ENCODE measurements at places on chromosomes 12 and 14.

DNA sequence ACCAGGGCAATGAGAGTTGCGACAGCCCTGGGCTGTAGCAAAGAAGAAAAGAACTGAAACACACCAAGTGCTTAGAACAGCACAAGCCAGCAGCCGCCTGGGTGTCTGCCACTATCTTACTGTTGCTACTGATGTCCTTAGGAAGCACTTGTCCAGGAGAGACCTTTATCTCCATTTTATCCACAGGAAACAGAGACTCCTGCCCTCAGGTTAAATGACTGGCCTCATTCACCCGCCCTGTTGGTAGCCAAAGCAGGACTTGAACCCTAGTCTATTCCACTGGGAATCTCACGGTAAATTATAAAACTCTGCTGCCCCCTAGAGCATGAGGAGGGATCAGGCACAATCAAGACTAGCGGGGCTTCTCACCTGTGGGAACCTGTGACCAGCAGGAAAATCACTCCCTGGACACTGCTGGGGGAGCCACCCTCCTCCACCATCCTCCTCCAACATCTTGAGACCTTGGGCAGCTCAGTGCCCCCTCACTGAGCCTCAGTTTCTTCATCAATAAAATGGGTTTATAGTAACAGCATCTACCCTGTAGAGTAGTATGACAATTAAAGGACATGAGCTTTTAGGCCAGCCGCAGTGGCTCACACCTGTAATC, 20.5 kb upstream of the TESC start:
- peak; percentile 26 for DNase-seq

DNA sequence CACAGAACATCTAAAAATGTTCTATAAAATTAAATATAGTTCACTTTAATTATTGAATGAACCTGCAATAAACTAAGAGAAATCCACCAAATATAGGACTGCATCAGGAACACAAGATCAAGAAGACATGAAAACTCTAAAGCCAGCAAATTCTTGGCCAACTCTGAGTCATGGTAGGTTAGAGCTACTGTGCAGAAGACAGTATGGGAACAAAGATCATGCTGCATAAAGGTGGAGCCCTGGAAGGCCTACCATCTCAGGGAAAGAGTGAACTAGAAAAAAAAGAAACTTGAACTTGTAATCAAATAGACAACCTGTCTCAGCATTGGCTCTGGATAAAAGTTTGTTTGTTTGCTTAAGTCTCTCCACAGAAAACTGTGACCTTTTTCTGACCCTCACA, 66.9 kb upstream of the CNOT2 start:
- no peak for DNase-seq

DNA sequence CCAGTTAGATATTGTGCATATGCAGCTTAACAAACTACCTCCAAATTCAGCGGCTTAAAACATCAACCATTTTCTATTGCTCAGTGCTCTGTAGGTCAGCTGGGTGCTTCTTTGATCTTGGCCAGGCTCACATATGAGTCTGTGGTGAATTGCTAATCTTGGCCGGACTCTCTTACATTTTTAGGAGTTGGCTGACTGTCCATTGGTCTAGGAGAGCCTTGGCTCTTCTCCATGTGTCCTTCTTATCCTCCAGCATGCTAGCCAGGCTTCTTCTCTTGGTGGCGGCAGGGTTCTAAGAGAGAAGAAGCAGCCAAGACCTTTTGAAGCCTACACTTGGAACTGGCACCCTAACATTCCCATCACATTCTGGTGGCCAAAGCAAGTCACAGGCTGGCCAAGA, 174.3 kb upstream of the PWP1 start:
- DNase-seq: no peak

DNA sequence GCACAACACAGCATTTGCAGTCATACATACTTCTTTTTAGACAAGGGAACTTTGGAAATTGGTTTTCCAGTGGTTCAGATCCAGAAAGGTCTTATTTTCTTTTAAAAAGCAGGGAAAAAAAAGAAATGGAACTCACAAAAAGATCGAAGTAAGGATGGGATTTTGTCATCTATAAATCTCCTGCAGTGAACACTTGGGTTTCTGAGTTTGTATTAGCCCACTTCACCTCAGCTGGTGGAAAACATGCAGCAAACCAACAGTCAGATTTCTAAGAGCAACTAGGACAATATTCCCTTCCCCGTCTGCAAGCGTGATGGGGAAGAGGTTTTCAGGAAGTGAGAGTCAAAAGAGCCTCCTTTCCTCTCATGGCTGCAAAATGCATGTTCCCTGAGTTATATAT, 4.6 kb downstream of the MYF5 start:
- no peak for DNase-seq

DNA sequence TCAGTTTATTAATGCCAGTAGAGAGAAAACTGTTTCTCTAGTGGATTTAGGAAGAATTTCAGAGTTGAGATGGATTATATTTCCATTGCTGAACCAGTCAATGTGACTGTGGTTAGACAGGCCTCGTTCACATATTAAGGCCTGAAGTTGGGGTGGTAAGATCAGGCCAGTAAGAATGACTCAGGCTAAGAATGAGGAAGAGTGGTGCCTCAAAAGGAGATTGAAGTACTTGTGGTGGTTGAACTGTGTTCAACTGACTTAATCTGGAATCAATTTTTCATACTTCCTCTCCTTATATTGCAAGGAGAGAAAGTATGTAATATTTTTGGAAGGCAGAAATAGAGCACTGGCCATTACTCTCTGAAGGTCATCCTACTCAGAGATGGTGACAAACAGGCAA, 37.8 kb upstream of the ATF7IP start:
- DNase-seq: no peak

- no peak for DNase-seq
These were observed 12.4 kb downstream of the DPF3 start for GRCh38 chr14:72881543-72881942.

- DNase-seq: no peak
These were observed 47.8 kb downstream of the HECTD1 start for GRCh38 chr14:31159682-31160296.

GRCh38 chr14:32542507-32542906, 213.4 kb downstream of the AKAP6 start:
- no peak for DNase-seq

DNA sequence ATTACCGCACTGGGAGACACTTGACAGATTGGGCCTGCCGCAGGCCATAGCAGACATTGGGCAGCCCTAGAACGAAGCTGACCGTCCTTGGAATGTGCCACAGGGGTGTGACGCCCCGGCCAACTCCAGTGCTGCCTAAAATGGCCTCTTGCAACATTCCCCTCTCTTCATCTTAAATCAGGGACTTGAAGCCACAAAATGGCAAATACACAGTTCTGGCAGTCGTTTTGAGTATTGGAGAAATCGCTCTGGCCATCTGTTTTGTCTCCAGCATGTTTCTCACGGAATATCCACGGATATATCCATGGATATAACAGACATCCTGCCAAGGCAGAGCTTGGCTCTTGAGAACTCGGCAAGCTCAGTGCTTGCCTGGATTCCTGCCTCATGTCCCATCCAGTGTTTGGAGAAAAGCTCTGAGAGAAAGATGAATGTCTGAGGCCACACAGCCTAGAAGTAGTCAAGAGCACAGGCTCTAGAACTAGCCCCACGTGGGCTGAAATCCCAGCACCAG, 158.4 kb downstream of the CHST11 start:
- no peak for DNase-seq

- no peak for DNase-seq
These were observed 137.4 kb downstream of the LLPH start for GRCh38 chr12:65993173-65993572.

DNA sequence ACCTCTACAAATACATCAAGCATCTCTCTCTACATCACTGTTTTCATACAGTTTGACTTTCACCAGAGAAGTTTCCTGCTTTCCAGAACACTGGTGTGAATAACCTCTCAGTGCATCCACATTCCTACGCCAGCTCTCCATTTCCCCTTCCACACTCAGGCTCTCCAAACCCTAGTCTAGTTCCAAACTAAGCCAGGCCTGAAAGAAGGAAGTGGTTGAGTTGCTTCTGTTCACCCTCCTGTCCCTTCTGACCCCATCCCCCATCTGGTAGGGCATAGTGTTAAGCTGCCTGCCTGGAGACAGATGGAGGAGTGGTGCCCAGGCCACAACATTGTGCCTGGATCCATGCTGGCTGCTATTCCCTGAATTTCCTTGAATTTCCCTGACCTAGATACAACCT, 132.4 kb downstream of the GPR65 start:
- DNase-seq: no peak

DNA sequence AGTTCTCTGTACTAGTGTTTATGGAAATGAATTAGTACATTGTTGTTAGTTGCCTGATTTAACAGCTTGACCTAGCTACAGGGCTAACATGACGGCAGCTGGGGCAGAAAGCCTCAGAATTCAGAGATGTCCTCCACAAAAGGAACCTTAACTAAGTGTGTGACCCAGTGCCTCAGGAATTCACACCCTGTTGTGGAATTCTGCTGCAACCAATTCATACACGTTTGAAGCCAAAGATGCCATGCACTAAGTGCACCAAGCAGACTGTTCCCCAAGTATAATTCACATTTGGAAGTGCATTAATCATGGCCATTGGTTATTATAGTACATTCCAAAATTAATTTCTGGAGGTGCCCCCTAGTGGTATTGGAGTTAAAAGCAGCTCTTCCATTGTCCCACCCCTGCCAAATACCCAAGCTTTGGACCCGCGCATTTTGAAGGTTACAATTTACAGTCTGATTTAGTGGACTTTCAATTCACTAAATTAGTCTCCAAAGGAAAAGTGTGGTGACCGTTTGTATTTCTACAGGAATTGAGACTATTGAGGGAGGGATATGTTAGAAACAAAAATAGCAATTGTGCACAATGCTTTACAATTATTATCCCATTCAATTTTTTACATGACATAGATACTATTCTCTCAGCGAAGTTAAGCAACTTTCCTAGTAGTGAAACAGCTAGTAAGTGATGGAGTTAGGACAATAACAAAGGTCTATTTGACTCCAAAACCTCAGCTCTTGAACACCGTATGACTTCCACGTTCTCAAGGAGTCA, 85.9 kb downstream of the PAX9 start:
- no peak for DNase-seq

DNA sequence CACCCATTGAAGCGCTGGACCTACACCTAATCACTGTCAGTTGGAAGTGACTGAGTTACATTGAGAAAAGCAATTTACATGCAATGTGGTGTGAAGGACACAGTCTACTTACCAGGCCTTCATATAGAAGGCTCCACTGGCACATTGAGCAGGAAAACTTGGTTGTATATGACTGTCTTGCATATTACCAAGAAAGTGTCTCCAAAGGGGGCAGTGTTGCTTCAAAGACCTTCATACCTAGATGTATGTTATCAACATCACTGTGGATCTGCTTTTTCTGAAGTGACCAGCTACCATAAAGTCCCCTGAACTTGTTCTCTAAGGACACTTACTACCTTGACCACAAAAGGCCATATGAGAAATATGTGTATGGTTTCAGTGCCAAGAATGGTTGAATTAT, 64.1 kb downstream of the NELL2 start:
- DNase-seq: peak; percentile 1

DNA sequence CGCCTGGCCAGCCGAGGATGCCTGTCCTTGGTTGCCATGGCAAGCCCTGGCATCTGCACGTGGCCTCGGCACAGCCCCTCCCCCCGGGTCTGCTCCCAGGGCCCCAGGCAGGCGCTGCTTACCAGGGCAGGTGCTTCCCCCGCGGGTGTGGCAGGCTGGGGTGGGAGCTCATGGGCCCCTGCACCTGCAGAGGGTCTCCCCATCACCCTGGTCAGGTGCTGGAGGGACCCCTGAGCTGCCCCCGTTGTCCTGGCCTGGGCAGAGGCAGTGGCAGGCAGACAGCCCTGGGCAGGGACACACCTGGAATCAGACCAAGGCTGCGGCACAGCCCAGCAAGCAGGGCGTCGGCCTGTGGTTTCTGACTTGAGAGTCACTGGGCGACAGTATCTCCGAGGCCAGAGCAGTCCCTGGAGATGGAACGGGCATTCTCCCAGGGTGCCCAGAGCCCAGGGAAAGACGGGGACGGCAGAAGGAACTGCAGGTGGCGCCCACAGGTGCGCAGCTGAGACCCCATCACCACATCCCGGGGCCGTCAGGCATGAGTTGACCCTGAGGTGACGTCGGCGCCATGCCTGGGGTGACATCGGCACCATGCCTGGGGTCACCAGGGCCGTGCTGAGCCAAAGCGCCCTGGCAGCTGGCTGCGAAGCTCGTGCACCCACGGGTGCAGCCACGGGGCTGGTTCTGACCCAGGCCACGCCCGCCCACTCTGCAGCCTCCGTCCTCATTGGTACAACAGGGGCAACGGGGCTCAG, 56.1 kb upstream of the FBRSL1 start:
- no peak for DNase-seq

DNA sequence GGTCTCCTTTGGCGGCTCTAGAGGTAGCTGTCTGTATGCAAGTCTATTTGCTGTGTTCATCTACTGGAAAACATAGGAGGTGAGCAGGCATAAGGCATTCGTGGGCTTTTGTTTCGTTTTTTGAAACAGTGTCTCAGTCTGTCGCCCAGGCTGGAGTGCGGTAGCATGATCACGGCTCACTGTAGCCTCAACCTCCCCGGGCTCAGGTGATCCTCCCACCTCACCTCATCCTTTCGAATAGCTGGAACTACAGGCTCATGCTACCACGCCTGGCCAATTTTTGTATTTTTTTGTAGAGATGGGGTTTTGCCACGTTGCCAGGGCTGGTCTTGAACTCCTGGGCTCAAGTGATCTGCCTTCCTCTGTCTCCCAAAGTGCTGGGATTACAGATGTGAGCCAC, 27.5 kb downstream of the FLVCR2 start:
- DNase-seq: no peak

DNA sequence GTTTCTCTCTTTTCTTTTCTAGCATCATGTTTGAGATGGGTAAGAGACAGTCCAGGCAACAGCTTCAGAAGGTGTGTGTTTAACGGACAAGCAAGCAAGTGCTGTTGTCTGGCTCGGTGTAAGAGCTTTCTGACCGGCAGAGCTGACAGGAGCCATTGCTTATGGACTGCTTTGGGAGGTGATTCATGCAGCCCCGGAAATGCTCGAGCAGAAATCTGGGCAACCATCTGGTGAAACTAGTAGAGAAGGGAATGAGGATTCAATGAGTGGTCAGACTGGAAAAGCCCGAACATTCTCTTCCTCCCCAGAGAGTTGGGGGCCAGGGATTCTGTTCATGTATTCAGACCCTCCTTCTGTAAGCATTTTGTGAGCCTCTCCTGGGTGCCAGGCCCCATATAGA, 24.4 kb downstream of the TUNAR start:
- no peak for DNase-seq

GRCh38 chr14:74913986-74914573, 9.0 kb downstream of the RPS6KL1 start:
- no peak for DNase-seq

- peak; percentile 7 for DNase-seq
These were observed 39.9 kb downstream of the ATL1 start for GRCh38 chr14:50599700-50600444.

Data from NCI-H526 treated with DMSO at 0.1 percent for 48 hours (cell line).